Hematopoietic multipotent progenitor cell treated with erythropoietin and hydrocortisone succinate and interleukin-3 and kit ligand, for 8 days (in vitro differentiated cells): ENCODE measurements at places on chromosomes 16 and 17.

DNA sequence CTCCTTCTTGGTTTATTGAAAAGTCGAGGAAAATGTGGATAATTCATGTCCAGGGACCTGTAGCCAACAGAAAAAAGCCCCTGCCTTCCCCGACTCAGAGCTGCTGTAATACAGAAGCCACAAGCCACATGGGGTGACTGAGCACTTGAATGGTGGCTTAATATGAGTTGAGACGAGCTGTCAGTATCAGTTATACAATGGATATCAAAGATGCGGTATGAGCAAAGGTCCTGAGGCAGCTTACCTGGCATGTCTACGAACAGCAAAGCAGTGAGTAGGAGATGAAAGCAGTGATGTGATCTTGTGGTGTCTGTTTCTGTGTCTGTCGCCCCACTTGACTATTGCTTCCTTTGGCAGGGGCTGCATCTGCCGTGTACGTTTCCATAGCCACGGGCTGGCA, 12.2 kb upstream of the RMI2 start:
- DNase-seq: no peak

DNA sequence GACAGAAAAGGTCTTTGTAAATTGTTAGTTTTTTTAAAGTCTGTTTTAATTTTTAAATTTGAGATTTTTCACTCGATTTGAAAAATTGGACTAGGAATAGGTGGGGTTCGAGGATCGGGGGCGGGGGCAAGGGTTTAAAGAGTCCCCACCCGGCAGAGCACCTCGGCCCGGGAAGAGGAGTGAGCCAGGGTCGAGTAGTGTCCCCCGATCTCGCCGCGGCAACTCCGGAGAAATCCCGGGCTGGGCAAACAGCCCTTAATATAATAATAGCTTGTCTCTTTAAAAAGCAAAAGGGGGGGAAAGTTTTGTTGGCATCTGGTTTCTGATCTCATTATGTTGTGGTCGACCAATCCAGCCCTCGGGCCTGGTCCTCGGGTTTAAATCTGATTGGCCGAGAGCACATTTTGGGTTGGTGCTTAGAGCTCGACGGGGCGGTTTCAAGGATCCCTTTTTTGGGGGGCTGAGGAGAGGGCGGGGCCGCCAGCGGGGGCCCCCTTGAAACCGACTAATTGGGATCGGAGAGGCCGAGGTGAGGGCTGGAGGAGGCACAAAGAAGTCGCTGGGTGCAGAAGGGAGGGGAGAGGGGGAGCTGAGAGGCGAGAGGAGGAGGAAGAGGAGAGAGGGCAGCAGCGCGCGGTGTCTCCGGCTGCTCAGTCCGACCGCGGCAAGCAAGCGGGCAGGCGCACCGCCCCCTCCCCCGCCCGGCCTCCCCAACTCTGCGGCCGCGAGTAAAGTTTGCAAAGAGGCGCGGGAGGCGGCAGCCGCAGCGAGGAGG, at the start of gene FZD2:
Gene FZD2 (plus strand): TSS at position 653 of the 775 bp plus-strand sequence. CDS start 205 bp downstream, outside the sequence.
- peak; percentile 77 for DNase-seq

GRCh38 chr17:57994436-57994835, 6.4 kb upstream of the VEZF1 start:
- no peak for DNase-seq

GRCh38 chr16:75081179-75081859, 35.3 kb downstream of the LDHD start:
- DNase-seq: no peak

DNA sequence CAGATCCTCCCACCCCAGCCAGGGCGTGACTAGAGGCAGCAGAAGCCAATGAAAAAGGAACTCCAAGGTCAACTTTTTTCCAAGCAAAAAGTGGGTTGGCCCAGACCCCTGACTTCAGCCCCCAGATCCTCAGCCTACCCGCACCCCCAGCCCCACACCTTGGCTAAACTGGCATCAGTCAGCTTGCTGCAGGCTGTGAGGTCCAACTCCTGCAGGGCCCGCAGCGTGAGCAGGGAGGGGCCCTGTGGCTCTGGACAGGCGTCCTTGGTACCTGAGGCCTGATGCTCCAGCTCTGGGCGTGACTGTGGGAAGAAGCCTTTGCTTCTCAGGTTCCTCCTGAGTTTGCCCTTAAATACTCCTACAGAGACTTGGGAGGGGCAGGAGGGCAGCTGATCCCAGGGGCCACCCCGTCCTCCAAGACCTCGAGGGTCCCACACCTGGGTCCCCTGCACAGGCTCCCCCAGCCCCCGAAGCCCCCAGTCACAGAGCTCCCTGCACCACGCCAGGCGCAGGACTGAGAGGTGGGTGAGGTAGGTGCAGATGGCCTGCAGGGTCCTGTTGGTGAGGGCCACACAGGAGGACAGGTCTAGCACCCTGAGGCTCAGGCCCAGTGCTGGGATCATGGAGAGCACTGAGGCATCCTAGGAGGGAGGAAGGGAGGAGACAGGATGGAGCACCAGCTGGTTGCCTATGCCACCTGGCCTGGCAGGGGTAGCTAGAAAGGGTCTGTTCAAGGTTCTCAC, 9.4 kb downstream of the ELMO3 start:
- no peak for DNase-seq

- no peak for DNase-seq
Observed at GRCh38 chr17:61075988-61076387, 323.7 kb upstream of the TBX2 start.

GRCh38 chr17:8096541-8096940, 9.0 kb upstream of the ALOX12B start:
- DNase-seq: no peak

GRCh38 chr17:59406808-59407381, 75.4 kb downstream of the YPEL2 start:
- DNase-seq: no peak

- no peak for DNase-seq
Observed at GRCh38 chr17:45371414-45372324, 54.8 kb upstream of the MAP3K14 start.

DNA sequence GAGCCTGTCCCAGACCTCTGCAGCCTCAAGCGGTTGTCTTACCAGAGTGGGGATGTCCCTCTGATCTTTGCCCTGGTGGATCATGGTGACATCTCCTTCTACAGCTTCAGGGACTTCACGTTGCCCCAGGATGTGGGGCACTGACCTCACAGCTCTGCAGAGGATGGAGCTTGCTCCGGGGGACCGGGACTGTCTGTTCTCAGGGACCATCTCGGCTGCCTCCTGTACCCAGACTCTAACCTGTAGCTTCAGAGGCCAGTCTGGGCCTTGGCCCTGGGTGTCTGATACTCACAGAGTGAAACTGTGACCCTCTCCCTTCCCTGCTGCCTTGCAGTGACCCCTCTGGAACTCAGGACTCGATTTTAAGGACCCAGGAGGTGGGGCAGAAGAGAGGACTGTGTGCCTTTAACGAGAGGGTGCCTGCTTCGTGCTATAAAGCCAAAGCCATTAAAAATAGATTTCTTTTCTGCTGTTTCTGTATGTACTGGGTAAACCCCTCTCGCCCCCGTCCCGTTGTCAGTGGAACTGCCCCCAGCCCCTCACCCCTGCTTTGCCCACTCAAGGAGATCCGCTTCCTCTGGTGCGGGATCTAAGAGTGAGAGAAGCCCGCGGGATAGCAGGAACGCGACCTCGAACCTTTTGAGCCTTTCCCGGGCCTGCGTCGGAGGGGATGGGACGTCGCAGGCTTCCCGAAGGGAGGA, 1.1 kb upstream of the LLGL2 start:
- no peak for DNase-seq

DNA sequence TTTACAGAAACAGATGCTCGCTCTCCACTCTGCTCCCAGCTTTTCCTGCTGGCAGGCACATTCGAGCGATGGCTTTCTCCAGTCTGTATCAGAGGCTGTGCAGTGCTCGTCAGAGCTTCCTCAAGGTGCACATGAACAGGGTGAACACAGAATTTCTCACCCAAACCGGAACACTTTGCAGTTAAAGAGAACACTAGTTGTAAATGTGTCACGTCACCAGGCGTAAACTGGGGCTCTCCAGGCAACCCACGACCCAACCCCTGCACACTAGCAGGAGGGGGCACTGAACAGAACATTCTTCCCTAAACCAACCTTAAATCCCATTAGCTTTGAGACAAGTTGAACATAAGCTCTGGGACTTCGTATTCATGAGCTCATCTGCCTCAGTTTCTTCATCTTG, 119.0 kb downstream of the RMI2 start:
- DNase-seq: no peak

DNA sequence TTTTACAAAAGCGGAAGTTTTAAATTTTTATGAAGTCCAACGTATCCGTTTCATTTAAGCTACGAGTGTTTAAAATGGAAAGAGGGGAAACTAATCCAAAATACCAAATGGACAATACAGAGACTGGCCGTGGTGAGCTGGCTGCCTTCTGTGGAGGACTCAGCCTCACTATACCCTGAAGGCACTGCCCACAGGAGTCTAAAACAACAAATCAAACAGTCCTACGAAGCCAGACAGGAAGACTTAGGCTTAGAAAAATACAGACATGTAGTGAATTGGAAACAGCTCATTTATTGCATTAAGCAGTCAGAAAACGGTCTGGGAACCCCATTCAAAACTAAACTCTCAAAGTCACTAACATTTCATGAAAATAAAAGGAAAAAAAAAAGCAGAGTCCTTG, 75.1 kb downstream of the CYTH1 start:
- DNase-seq: no peak

DNA sequence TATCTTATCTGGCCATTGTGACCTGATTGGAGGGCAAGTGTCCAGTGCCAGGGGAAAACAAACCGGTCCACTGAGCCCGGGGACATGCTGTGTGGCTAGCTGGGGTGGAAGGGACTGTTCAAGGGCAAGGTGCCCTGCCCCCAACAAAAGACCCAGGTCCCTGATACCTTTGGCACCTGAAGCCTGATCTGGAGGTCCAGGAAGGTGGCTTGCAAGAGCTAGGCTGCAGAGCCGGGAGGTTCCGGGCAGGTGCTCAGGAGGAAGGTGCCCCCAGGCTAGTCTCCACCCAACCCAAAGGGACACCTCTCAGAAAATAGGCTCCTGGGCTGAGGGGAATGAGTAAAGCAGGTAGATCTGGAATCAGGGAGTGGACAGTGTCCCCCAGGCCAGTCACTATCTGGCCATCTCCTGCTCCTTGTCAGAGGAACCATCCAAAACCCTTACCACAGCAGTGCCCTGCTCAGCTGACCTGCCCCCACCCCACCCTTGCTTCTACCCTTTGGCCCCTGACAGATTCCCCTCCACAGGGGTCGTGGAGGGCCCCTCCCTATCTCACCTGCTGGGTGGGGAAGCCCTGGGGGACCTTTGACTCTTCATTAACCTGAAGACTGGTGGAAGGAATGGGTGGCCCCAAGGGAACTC, 6.2 kb downstream of the NAT9 start:
- DNase-seq: no peak

- no peak for DNase-seq
Observed at GRCh38 chr17:17381446-17382064, 78.4 kb downstream of the NT5M start.

DNA sequence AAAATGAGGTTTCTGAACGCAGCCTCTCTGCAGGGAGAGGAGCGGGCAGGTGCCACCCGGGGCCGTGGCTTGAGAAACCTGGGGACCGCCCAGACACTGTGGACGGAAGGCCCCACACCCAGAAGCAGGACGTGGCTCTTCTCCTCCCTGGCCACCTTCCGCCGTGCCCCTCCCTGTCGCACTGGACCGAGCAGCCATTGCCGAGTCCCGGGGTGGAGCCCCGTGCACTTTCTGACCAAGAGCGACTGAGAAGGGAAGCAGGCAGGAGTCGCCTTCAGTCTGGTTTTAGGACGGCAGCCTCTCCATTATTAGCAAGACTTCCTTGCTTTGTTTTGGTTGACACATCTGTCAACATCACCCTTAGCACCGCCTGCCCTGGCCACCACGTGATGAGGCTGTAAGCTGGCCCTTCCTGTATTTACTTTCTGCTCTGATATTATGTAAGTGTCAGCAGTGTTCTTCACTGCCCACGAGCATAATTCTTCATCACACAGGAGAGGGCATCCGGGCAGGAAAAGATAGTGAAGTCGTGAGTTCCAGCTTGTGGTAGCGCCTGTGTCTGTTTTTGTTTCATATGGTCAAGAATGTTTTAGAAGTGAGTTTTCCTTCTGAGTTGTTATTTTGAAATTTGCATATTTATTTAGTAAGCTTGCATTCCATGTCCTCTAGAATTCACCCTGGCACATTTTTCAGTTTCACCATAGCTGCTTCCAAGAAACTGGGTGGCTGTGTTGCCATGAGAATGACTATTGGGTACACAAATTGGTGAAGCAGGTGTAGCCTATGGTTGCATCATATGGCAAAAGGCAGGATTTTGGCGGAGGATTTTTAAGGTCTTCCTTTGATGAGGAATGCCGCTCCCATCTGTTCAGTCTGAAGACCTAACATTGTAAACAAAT, 1.0 kb downstream of the HERPUD1 start:
- peak; percentile 74 for DNase-seq

GRCh38 chr17:36723459-36724025, 122.2 kb downstream of the MRM1 start:
- DNase-seq: no peak

DNA sequence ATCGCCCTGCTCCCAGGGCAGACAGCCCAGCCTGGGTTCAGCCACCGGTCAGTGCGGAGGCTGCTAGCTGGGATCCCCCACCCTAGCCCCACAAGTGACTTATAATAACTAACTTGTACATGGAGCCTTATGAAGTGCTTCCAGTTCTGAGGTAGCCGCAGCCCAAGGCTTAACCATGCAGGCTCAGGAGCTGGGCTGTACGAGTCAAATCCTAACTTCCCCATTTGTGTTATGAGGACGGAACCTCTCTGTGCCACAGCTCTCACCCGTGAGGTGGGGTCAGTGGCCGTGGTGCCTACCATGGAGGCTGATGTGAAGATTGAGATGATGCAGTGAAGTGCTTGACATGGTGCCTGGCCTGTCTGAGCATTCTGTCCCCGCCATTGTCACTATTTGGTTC, 27.8 kb upstream of the GOSR2 start:
- no peak for DNase-seq

- DNase-seq: no peak
Observed at GRCh38 chr17:40577611-40578065, 12.4 kb upstream of the CCR7 start.

DNA sequence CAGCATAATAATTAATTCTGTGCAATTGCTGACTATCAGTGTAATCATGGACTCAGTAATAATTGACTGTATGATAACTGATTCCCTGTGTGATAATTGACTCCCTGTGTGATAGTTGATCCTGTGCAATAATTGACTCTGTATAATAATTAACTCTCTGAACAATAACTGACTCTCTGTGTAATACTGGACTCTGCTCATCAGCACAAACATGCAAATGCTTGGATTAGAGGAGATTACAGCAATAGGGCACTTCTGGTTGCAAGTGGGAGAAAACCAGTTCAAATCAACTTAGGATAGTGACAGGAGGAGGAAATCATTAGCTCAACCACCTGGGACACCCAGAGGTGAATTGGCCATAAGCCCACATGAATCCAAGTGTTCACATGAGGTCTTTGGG, 582.1 kb downstream of the RBFOX1 start:
- DNase-seq: no peak

DNA sequence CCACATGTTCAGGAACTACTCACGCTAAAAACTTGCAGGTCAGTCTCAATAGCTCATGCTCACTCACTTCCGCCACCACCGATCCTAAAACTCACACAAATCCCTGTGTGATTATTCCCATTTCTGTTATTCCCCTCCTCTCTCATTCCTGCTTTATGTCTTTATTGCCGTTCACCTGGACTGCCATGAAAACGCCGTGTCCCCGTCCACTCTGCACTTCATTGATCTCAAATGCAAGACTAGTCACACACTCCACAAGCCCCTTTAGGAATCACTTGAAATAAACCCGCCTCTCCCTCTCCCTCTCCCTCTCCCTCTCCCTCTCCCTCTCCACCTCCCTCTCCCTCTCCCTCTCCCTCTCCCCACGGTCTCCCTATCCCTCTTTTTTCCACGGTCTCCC, 78.0 kb downstream of the AXIN2 start:
- DNase-seq: no peak
